HT-29 (cell line): ENCODE measurements at places on chromosomes 11 and 22. TPM values are rescaled to one million over a fixed set of nuclear protein-coding genes. Genes with fewer than 3 reads are reported as not detected.
A peak's percentile ranks its signal among the peaks of the same experiment; 100 is the strongest.

- DNase-seq: no peak
These were observed 6.1 kb upstream of the CRYBB3 start for GRCh38 chr22:25193548-25193947.

- no peak for DNase-seq
These were observed 57.0 kb downstream of the SOX6 start for GRCh38 chr11:16299390-16299789.

- no peak for DNase-seq
These were observed 696.7 kb upstream of the CCDC90B start for GRCh38 chr11:83982825-83983224.

DNA sequence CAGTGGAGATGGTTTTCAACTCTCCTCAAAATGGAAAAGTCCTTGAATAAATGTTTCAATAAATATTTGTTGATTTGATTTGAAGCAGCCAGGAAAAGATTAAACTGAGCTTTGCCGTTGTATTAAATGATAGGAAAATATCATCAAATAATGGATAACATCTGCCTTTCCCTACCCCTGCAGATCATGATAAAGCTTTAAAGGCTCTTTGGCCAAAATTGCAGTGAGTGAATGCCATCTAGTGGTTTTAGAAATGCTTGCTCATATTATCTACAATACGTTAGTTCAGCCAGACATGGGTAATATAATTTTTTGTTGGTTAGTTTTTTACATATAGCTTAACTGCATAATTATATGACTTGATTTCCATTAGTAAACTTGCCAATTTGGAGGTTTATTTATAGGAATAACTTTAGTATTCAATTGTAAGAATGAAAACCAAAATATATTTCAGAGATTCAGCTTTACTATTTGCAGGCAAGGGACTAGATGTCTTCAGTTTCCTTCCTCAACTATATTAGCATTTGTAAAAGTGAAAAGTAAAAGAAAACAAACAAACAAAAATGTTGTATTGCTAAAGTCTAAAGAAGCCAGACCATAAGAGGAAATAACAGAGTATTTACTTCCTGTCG is 159.2 kb downstream of the MSANTD4 start:
- peak; percentile 77 for DNase-seq

- DNase-seq: peak; percentile 45
These were observed 1.9 kb downstream of the CLDN5 start for GRCh38 chr22:19522190-19522880.

DNA sequence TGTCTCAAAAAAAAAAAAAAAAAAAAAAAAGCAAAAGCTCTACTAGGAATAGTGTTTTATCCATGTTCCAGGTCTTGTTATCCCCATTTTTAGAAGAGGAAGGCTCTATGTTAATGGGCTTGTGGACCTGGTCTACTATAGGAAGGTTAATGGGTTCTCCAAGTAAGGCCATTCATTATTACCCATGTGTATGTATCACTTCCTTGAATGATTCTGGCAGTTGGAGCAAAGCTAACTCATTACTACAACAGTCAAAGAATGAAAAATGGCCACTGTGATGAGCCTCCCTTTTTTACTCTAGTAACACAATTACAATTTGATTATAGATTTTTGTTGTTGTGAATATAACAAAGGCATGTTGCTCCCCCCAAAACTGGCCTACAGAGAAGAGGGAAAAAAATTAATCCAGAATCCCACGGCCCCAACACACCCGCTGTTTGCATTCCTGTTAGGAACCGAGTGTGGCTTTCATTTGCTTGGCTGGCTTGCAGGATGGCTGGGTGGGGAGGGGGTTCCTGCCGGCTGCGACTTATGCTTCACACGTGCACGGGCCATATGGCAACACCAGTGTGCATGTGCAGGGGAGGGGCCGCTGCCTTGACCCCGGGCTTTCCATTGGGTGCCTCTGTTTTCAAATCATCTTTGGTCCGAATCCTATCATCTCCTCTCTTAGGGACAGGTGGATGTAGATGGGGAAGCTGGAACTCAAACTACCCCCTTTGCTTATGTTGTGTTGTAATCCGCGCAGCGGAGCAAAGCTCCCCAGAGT is 148.8 kb downstream of the HIPK3 start:
- no peak for DNase-seq

Gene SPCS2
- total RNA-seq: 41.3 and 57.1 TPM in 2 replicates

Gene FAM181B
- total RNA-seq: not detected in 2 replicates

Gene ROM1
- 10.9 and 13.6 TPM in 2 replicates for total RNA-seq

Gene MRPL21
- total RNA-seq: 128 and 129 TPM in 2 replicates

Gene OR51B2
- total RNA-seq: not detected in 2 replicates
